CD8-positive, alpha-beta T cell (primary cell): ENCODE measurements at places on chromosomes 4 and X.

- DNase-seq, result no peak
Measured at GRCh38 chr4:10856271-10856782, 171.8 kb upstream of the CLNK start.

- no peak for DNase-seq
Measured at GRCh38 chr4:122912810-122913575, 9.4 kb downstream of the NUDT6 start.

- DNase-seq, result no peak
Measured at GRCh38 chrX:10529344-10529743, 91.0 kb downstream of the MID1 start.

DNA sequence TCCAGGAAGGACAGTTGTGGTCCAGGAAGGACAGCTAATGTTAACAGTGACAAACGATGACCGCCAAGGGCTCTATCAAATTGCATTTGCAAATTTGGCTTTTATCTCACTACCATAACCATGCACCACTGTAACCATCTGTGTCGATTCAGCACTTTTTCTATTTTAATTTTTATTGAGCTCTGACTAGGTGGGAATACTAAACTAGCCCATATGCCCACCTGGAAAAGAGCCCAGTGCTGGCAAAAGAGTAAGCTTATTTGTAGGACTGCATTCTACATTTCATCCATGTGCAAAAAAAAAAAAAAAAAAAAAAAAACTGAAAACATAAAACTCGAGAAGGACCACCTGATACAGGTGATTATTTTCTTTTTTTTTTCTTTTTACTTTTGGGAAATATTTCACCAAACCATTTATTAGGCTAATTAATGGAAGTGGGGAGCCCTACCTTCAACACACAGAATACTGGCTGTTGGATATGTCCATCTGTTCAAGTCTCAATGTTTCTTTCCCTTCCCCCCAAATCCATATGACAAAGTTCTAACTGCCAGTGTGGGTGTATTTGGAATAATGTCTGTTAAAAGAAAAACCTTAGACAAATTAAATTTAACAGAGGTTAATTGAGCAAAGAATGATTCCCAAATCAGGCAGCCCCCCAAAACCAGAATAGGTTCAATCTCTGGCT, 99.5 kb upstream of the MXRA5 start:
- DNase-seq, result no peak

GRCh38 chrX:132022198-132022966, 720 bp upstream of the STK26 start:
- peak; percentile 42 for DNase-seq

- DNase-seq, result no peak
Measured at GRCh38 chr4:6222761-6223292, 22.5 kb upstream of the JAKMIP1 start.

DNA sequence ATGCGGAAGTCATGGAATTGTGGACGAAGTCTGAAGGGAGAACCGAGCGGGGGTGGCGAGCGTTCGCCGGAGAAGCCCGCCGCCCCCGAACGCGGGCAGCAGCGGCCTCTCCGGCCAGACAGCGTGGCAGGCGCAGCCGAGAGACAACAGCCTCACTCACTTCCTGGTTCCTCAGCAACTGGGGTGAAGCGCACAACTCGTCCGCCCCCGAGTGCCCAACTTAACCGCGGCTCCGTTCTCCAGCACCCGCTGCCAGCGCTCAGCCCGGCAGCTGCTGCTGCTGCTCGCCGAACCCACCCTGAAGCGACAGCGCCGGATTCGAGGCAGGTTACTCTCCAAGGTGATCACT, 68.0 kb downstream of the NOCT start:
- peak; percentile 56 for DNase-seq

DNA sequence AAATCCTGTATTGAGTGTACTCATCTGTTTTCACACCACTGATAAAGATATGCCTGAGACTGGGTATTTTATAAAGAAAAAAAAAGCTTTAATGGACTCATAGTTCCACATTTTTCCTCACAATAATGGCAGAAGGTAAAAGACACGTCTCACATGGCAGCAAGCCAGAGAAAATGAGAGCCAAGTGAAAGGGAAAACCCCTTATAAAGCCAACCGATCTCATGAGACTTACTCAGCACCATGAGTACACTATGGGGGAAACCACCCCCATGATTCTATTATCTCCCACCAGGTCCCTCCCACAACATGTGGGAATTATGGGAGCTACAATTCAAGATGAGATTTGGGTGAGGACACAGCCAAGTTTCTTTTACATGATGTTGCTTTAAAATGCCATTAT, 171.9 kb downstream of the GALNTL6 start:
- DNase-seq, result no peak

GRCh38 chr4:137599734-137600133, 67.4 kb upstream of the PCDH18 start:
- no peak for DNase-seq

DNA sequence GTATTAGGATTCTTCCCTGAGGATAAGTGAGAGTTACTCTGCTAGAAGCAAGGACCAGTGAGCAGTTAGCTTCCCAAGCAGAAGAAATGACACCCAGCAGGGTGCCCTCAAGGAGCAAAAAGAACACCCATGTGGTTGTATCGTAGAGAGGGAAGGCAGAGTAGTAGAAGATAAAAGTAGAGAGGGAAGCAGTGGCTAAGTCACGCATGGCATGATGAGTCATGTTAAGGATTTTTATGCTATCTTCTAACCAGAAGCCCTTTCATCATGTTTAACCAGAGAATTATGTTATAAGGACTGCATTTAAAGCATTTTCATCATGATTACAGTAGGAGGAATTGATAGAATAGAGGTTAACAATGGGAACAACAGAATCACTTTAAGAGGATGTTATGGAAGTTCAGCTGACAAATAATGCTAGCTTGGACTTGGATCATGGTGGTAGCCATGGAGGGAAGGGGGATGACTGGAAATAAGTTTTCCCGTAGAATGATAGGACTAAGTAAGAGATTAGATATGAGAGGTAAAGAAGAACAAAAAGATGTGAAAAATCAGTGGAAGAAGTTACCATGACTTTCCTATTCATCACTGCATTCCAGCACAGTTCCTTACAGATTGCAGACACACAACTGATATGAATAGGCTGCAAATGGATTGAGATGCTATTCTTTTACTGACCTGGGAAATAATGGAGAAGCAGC, 383.5 kb upstream of the INTU start:
- no peak for DNase-seq

DNA sequence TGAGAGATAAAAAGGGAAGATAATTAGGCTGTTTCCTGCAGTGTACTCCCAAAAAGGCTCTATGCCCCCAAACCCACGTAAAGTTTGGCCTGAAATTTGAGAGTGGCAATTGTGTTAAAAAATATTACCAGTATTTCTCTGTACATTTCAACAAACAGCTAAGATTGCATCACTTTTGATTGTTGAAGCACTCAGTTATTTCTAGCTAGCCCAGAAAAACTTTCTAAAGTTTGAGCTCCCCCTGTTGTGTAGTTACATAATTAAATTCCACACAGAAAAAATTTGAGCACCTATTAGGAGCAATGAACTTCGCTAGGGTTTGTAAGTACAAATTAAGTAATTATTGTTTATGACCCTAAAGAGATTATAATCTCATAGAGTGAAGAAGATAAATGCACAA, 109.4 kb downstream of the DLG3 start:
- DNase-seq, result no peak
